Left kidney (tissue), 8 donors: ENCODE measurements at places on chromosomes 13 and 19.

DNA sequence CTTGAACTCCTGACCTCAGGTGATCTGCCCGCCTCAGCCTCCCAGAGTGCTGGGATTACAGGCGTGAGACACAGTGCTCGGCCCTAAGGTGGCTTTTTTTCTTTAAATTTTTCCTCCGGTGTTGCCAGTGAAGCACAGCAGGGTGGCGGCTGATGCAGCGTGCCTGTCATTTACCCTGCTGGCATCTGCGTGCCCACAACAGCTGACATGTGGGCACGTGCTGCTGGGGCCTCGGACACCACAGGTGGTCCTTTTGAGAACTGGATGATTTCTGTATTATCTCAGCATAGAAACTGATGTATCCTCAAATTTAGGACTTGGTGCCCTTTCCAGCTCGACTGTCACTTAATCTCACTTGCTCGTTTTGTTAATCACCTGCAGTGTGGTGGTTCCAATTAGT is 31.2 kb upstream of the TEX29 start:
- DNase-seq, result no peak

- DNase-seq, result no peak
These were observed 50.3 kb downstream of the ZNF44 start for GRCh38 chr19:12244370-12244769.

- DNase-seq, result peak; percentile 77
These were observed at the start of gene CUL4A for GRCh38 chr13:113209336-113209758. CUL4A (plus strand) TSS chr13:113209613; CDS start chr13:113209628, 15 bp downstream.

DNA sequence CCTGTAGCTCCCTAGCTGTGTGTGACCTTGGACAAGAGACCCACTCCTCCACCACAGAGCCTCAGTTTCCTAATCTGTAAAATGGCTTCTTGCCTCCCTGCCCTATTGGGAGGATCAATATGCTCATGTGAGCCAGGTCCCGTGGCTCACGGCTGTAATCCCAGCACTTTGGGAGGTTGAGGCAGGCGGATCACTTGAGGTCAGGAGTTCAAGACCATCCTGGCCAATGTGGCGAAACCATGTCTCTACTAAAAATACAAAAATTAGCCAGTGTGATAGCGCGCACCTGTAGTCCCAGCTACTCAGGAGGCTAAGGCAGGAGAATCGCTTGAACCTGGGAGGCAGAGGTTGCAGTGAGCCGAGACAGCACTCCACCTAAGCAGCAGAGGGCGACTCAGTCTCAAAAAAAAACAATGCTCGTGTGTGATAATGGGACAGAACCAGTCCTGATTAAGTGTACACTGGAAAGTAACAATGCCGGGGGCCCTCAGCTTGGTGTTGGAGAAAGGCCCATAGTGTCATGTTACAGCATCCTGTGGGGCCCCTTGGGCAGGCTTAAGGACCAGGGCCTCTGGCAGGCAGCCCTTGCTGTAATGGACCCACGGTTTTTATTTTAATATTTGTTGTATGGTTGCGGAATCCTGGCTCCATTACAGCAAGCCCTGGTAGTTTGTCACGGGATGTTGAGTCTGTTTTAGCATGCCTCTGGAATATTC is 6.8 kb downstream of the RPS11 start:
- peak; percentile 75 for DNase-seq

- no peak for DNase-seq
These were observed 254.9 kb downstream of the DLEU7 start for GRCh38 chr13:50588491-50589130.

- no peak for DNase-seq
These were observed 45.8 kb upstream of the SCEL start for GRCh38 chr13:77489566-77490337.

DNA sequence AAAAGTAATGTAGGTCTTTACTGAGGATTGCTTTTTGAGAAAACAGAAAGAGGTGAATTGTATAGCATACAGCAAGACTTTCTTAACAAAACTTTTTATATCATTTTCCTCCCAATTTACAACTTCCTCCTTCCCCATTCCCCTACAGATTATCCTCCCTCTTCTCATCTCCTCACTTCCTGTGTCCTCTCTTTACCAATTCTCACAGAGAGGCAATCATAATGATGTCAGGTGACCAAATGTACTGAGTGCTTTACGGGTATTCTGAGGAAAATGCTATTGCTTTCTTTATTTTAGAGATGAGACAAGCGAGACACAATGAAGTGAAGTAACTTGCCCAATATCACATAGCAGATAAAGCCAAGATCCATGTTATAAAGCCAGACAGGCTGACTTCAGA is 1.7 kb upstream of the MTMR6 start:
- DNase-seq, result no peak

DNA sequence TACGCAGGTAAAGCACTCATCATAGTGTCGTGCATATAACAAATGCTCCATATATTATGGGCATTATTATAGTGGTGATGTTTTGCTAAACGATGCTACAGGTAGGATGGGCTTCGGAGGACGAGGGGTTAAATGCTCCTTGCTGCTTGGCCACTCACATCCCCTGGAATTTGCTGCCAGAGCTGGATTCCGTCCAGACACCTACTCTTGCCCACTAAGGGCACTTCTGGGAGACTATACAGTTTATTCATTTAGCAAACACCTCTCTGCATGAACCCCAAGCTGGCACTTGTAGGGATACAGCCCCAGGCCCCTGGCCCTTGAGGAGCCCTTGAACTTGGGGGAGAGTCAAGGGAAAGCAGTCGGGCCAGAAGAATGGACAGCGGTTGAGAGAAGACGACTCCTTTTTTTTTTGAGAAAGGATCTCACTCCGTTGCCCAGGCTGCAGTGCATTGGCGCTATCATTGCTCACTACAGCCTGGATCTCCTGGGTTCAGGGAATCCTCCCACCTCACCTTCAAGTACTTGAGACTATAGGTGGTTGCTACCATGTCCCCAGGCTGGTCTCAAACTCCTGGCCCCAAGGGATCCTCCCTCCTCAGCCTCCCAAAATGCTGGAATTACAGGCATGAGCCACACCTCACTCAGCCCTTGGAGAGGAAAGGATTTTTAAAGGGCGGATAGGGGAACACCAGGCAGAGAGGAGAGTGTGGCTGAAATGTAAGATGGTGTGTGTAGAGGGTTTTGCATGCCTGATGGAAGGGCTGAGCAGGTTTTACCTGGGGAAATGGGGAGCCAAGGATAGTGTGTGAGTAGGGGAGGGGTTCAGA is 1.1 kb upstream of the MRPL34 start:
- no peak for DNase-seq

GRCh38 chr19:55927991-55928390 is 4.1 kb downstream of the NLRP13 start:
- DNase-seq, result no peak

DNA sequence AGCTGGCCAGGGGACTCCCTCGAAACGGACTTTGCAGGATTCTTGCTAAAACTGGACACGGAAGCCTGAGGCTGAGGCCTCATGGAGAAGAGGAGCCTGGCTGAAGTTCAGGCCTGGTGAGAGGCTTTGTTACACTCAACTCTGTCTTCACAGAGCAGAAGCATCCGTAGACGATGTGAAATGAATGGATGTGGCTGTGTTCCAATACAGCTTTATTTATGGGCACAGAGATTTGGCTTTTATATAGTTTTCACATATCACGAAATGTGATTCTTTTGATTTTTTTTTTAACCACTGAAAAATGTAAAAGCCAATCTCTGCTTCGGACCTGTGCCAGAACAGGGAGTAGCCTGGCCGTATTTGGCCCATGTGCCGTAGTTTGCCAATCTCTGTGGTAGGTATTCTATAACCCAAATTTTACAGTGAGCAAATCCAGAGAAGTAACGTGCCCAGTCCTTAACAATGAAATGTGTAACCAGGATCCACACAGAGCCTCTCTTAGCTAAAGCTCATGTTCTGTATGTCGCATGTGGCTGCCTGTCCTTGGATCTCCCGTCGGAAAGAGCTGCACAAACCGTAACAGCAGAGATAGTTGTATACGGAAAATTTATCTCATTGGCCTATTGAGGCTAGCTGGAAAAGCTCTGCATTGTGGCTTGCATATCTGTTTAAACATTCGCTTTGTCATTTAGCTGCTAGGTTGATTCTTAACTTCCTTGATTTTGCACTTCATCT is 171.6 kb upstream of the RNF113B start:
- no peak for DNase-seq

GRCh38 chr19:13978351-13979243 is 26.3 kb downstream of the DCAF15 start:
- DNase-seq, result peak; percentile 82

GRCh38 chr13:80586356-80586755 is 245.4 kb upstream of the SPRY2 start:
- DNase-seq, result no peak

GRCh38 chr19:50465986-50466705 is 10.2 kb upstream of the EMC10 start:
- DNase-seq, result no peak

DNA sequence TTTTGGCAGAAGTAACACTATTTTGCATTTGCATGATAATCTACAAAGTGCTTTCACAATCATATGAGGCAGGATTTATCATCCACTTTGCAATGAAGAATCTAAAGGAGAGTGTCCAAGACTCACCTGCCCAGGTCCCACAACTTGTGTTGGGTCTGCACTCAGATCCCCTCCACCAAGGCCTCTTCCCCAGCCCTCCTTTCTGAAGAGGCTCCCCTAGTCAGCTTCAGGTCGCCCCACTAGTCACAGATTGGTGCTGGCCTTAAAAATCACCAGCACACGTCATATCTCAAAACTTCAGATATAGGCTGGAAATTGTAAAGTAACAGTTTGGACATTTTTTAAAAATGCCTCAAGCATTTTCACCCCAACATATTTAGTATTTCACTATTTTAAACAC is 17.5 kb downstream of the ATP7B start:
- no peak for DNase-seq

DNA sequence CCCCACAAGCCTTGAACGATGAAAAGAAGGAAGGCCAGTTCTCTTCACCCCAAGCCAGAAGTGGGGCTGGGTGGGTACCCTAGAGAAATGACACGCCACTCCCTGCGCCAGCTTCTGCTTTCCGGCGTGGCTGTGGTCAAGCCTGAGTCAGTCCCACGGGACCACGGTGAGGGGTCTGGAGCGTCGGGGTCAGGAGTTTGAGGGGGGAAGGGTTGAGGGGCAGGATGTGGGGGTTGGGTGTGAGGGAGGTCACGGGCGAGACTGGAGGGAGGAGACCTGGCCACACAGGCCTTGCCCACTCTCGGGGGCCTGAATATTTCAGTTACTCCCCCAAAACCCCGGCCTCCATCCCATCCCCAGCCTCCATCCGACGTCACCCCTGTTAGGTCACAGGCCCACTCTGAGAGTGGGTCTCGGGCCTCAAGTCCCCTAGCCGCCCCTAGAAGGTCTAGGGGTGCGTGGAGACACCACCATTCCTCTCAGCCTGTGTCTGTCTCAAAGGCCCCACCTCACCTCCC is 500 bp upstream of the IFI30 start:
- DNase-seq, result no peak

- peak; percentile 83 for DNase-seq
These were observed 25.0 kb upstream of the FXYD3 start for GRCh38 chr19:35090506-35091214.

GRCh38 chr19:29118389-29118788 is 94.6 kb downstream of the UQCRFS1 start:
- peak; percentile 5 for DNase-seq

GRCh38 chr13:62209529-62209928 is 793.9 kb upstream of the PCDH20 start:
- DNase-seq, result no peak

DNA sequence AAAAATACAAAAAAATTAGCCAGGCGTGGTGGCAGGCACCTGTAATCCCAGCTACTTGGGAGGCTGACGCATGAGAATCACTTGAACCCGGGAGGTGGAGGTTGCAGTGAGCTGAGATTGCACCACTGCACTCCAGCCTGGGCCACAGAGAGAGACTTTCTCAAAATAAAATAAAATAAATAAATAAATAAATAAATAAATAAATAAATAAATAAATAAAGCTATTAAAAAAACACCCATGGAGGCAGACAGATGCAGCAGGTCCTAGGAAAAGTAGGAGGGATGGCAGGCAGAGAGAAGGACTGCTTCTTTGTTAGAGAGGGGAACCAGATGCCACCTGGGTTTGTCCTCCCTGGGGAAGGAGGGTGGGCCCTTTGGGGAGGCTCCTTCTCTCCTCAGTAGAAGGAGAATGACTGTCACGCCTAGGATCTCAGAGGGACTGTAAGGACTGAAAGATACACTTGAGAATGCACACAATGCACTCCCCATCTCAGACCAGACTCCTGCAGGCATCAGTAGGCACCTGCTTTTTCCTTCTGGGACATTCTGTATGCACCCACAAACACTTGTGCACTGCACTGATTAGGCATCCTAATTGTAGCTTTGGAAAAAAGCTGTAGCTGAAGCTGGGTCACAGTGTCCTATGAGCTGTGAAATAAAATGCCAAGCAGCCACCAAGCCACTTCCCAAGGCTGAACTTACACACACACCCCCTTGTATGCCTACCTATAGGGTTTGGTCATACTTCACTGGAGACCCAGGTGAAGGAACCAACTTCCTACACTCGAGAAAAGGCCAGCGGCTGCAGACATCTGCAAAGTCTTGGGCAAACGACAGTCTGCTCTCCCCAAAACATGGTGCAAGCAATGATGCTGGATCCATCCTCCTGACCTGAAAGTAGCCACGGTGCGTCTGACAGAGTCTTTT is 18.9 kb upstream of the SLC35E1 start:
- DNase-seq, result no peak

DNA sequence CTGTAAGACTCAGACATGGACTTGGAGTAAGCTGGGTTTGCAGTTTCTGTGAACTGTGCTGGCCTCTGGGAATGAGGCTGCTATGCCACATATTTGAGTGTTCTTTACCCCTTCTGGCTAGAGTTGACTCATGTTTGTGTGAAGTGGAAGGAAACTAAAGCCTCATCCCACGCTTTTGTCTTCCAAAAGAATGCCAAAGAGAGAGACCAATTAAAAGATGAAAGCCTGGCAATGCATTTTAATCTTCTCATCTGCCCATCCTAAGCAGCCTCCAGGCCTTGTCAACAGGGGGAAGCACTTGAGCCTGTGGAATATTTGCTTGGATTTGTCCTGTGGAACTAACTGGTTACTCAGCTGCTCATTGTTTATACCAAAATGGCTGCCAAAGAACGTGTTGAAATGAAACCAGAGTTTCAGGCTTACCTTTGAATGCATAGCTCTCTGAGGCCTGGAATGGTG is 49.1 kb downstream of the LMO7 start:
- DNase-seq, result no peak

DNA sequence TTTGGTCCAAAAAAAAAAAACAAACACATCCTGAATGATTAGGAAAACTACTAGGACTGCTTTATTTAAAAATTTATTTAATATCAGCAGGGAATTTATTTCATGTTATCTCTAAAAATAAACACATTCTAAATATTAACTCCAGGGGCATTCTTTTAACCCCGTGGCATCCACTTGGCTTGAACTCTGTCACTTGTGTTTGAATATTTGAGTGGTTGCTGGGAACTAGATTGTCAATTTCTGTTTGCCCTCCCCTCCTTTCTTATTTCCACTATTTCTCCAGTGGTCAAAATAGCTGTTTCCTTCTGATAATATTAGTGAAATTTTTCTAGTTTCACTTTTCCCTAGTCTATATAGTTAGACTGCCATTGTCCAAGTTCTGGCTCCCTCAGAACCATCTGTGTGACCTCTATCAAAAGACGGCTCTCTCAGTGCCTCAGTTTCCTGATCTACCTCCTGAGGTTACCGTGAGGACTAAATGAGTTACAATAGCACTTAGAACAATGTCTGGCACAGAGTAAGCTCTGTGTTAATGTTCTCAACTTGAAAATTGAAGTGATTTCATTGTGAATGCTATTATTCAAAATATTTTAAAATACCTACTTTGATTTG is 107.3 kb downstream of the FGF14 start:
- DNase-seq, result no peak

GRCh38 chr19:28363254-28363653 is 849.7 kb downstream of the UQCRFS1 start:
- DNase-seq, result no peak

GRCh38 chr19:42114412-42114811 is 17.8 kb downstream of the POU2F2 start:
- no peak for DNase-seq
